ENCODE measurements at places on chromosomes 11 and 22.

- DNase-seq, result no peak
These were observed at the start of gene RBMXL2 for GRCh38 chr11:7088921-7089320. Gene RBMXL2 (plus strand): TSS chr11:7088998. CDS start chr11:7089121, 123 bp downstream.

- no peak for DNase-seq
These were observed 6.9 kb upstream of the TOMM22 start for GRCh38 chr22:38674888-38675287.

DNA sequence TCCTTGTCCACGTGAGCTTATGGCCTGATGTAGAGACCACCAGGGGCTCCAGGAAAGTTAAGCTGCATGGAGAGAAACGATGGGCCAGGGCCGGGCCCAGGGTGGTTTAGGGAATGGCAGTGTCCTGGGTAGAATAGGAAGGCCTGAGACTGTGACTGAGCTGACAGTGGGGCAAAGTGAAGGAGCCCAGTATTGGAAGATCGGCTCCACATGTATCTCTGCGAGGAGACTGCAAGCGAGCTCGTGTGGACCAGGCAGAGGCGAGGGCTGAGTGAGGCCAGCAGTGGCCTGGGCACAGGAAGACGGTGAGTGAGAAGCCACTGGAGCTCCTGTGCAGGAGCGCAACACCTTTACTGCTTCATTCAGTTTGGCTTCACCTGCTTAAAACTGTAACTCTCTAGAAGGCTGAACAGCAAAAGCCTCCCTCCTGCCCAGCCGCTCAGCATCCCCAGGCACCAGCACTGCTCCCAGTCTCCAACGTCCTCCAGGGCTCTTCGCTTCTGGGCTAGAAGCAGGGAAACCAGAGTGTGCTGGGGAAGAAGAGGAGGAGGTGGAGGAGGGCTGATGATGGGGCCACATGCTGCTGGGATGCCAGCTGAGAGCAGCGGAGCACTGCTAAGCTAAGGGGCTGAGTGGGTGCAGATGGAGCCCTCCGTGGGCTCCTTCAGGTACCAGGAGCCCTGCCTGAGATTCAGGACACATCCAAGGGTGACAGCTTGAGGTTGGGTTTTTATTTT is 13.5 kb downstream of the TCIRG1 start:
- DNase-seq, result no peak

- no peak for DNase-seq
These were observed 97.6 kb upstream of the CLMP start for GRCh38 chr11:123292647-123293046.

- peak; percentile 47 for DNase-seq
These were observed 607 bp downstream of the DMC1 start for GRCh38 chr22:38569181-38569971.

DNA sequence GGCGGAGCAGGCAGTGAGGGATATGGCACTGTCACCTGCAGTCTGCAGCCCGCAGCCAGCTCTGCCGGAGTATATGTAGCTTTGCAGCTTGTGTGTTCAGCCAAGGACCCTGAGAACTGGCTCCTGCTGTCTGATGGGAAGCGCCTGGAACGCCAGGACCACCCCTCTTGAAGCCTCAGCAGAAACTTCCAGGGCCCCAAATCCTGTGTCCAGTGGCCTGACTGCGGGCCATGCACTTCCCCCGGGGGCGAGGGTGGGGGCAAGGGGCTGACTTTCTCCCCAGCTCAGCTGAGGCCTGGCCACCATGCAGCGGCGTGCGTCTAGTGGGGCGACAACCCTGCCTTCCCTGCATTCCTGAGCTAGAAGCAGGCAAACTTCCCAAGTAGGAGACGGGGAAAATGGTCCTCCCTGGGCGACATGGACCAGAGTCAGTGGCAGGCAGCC is 32.3 kb downstream of the PISD start:
- no peak for DNase-seq

GRCh38 chr11:32893093-32893342 is 407 bp downstream of the QSER1 start:
- DNase-seq, result no peak

Data from right forelimb (tissue), 1 donor.